ENCODE measurements at places on chromosomes 11 and 22.

- no peak for DNase-seq
These were observed 238.2 kb downstream of the SOX6 start for GRCh38 chr11:16117989-16118756.

- DNase-seq = no peak
These were observed 24.2 kb downstream of the SPTBN2 start for GRCh38 chr11:66704659-66705360.

- DNase-seq = no peak
These were observed 153.1 kb downstream of the BRD1 start for GRCh38 chr22:49674479-49675050.

GRCh38 chr22:31872209-31872608 is 72.1 kb upstream of the YWHAH start:
- no peak for DNase-seq

GRCh38 chr11:68226421-68226820 is 13.3 kb upstream of the KMT5B start:
- no peak for DNase-seq

- DNase-seq = no peak
These were observed 34.1 kb upstream of the TMPRSS4 start for GRCh38 chr11:118042796-118043195.

DNA sequence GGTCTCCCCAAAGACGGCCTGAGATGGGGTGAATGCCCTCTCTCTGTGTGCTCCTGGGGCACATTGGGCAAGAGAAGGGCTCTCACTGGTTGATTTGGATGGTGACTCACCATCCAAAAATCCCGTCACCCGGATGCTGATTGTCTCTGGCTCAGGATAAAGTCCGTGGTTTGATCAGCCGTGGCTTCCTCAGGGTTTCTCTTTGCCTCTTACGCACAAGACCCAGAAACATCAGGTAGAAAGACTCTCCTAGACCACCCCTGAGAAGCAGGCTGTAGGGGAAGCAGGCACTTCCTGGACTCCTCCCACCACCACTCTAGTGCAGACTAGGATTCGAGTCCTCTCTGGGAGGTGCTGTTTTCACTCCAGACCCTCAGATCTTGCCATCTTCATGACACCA is 176.1 kb upstream of the NCAM1 start:
- no peak for DNase-seq

GRCh38 chr11:64352995-64353714 is 5.8 kb upstream of the RPS6KA4 start:
- DNase-seq = no peak
